ENCODE measurements at places on chromosomes 7 and 10.
A peak's percentile ranks its signal among the peaks of the same experiment; 100 is the strongest.

DNA sequence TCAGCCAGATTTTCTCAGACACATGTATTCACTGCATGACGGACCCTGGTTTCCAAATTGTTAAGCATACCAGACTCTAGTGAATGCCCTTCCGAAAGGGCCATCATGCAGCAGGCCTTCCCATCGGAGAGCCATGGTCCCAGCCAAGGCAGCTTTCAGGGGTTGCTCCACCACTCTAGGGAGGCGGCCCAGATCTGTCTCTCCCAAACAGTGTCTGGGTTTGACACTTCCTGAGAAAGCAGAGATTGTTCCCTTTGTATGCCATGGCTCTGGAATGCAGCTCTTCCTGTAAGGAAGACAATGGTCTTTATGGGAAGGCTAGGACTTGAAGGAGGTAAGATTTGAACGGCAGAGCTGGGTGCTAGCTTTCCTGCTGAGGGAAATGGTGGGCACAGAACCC, 178.8 kb upstream of the BMPER start:
- DNase-seq: no peak

DNA sequence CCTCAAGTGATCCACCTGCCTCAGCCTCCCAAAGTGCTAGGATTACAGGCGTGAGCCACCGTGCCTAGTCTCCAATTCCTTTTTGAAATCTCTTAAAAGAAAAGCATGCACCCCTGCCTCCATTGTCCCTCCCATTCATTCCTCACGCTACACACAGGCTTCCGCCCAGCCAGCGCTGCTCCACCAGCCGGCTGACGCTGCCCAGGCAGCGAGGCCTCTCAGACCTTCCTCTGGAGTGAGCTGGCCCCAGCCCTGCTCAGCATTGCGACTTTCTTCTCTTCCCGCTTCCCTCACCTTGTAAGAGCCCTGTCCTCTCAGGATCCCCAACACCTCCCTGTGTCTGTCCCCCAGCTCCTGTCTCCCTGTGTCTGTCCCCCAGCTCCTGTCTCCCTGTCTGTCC, 23.6 kb downstream of the RGS10 start:
- DNase-seq: no peak

DNA sequence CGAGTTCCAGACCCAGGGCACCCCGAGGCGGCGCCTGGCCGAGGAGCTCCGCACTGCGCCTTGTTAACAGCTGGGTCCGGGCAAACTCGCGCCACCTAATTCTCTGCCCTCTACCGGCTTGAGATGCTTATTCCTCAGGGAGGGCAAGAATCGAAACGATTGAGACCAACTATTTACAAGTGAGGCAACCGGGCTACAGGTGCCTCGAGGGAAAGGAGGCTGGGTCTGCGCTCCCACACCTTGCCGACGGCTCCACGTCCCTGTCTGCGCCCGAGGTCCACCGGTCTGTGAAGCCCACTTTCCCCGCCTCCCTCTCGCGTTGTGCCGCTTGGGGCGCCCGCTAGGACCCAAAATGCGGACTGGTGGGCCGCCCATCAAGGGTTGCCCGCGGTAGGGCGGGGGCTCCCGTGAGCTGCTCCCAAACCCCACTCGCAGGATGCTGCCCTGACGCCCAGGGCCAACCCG, 527 bp downstream of the AKR1B1 start:
- DNase-seq: peak; percentile 33

DNA sequence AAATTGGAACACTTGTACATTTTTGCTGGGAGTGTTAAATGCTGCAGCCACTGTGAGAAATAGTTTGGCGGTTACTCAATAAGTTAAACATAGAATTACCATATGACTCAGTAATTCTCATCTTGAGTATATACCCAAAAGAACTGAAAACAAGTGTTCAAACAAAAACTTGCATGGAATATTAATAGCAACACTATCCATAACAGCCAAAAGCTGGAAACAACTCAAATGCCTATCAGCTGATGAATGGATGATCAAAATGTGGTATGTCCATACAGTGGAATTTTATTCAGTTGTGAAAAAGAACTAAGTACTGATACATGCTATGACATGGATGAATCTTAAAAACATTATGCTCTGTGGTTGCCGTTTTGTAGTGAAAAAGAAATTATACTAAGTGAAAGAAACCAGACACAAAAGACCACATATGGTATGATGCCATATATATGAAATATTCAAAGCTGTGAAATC, 63.0 kb upstream of the SP4 start:
- no peak for DNase-seq

DNA sequence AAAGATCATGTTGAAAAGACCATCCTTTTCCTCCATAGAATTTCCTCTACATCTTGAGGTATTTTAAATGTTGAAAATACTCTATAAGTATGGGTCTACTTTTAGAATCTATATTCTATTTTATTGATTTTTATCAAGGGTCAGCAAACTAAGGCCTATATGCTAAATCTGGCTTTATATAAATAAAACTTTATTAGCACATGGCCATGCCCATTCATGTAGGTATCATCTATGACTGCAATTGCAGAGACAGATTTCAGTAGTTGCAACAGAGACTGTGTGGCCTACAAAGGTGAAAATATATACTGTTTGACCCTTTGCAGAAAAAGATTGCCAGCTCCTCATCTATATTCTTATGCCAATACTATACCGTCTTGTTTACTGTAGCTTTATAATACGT, 72.7 kb downstream of the TAX1BP1 start:
- DNase-seq: no peak

GRCh38 chr7:89401690-89402089, 606.2 kb upstream of the TEX47 start:
- no peak for DNase-seq

- DNase-seq: no peak
Observed at GRCh38 chr7:98668255-98668654, 51.2 kb downstream of the NPTX2 start.

DNA sequence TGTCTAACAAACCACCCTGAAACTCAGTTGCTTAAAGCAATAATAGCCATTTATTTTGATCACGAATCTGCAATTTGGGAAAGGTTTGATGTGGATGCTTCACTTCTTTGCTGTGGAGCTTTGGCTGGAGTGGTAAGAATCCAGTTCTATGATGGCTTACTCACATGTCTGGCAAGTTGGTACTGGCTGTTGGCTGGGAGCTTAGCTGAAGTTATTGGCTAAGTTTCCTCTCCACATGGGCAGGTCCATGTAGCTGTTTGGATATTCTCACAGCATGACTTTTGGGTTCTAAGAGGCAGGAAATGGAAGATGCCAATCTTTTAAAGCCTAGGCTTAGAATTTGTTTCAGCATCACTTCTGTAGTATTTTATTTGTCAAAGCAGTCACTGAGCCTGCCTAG, 277.6 kb upstream of the NRP1 start:
- no peak for DNase-seq

- no peak for DNase-seq
Observed at GRCh38 chr10:21021843-21022594, 124.9 kb upstream of the NEBL start.
